ENCODE measurements at places on chromosomes 1 and 21.

GRCh38 chr1:226403201-226404034 is 4.5 kb downstream of the PARP1 start:
- no peak for DNase-seq

DNA sequence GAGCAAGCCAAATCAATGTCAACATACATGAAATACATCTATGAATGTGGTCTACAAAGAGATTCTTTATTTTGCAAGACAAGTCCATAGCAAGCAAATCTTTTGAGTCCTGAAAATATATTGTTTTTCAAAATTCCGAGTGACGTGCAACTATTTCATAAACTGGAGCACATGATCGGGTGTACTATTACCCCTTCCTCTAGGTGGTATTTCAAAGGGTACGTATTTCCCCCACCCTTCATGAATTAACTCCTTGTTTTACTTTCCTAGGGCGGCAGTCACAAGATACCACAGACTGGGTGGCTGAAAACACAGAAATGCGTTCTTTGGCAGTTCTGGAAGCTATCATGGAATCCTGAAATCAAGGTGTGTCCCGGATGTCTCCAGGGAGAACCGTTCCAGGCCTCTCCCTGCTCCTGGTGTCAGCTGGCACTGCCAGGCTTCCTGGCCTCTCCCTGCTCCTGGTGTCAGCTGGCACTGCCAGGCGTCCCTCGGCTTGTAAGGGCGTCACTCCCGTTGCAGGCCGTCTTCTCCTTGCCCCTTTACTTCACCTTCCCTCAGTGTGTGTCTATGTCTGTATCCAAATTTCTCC is 55.3 kb downstream of the RIPK4 start:
- DNase-seq: no peak

- no peak for DNase-seq
Measured at GRCh38 chr1:169468982-169469381, 16.8 kb downstream of the SLC19A2 start.

DNA sequence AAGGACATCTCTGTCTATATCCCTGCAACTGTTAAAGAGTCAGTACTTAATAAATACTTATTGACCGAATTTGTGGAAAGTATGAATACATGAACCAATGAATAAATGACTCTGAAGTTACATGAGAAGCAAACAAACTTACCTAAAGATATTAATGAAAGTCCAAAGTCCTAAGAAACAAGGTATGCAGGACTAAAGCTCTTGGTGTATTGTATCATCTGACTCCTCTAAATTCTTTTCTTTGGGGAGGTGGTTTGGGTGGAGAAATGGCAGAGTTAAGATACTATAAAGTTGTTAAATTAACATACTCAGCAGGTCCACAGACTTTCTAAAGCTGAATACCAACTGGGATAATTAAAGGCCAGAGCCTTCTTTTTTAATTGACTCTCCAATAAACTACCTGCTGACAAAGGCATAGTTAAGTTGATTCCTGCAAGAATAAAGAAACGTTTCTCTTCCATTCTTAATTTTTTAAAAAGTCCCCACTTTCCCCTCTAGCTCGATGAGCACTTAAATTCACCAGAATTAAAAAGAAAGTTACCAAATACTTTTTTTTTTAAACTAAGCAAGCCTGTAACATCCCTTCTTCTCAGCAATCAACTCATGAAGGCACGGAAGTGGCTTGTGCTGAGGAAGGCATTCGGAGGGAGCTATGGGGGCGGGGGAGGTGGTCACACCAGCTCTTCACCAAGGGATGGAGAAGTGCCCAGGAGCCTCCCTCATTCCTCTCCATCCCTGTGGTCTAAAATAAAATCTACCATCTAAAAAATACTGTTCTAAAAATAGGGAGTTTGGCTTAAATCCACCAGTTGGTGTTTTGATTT is 61.1 kb downstream of the GADD45A start:
- DNase-seq: no peak

DNA sequence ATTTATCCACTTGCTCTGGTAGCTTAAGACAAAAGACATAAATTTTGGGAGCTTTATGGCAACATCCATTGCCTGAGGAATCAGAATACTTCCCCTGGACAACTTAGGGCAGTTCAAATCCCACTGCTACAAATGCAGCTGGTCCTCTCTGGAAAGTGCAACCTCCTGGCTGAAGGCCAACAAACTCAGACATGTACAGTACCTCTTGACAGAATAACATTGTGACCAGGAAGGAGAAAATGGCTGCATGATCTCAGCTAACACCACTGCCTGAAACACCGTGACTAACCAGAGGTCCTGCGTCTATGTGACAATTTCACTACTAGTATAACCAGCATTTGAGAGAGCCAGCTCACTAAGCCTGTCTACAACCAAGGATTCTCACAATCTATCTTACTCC is 218.9 kb downstream of the CRB1 start:
- DNase-seq: no peak

DNA sequence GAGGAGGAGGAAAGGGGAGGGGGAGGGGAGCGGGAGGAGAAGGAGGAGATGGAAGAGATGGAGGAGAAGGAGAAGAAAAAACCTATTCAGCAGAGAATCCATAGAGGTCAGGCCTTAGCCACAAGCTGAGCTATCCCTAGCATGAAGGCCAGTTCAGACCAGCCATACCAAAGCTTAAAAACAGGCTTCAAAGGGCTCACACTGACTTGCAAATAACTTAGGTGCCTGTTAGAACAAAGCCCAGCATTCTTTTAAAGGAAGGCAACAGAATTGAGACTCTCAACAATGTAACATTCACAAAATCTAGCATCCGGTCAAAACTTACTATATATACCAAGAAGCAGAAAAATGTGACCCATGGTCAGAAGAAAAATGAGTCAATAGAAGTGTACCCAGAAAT is 43.6 kb upstream of the IFFO2 start:
- no peak for DNase-seq

DNA sequence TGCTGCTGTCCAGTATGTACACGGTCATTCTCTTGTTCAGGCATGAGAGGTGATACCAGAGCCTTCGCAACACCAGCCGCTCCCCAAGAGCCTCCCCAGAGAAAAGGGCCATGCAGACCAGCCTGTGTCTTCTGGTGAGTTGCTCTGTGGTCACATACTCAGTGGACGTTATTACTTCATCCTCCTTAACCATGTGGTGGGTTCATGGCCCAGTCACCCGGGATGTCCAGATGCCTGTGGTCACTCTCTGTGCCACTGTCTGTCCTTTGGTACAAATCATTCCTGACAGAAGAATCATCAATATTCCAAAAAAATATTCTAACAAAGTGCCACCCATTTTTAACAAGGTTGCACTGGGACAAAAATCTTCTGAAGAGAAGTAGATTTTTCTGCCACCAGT is 8.8 kb upstream of the ZNF124 start:
- no peak for DNase-seq

DNA sequence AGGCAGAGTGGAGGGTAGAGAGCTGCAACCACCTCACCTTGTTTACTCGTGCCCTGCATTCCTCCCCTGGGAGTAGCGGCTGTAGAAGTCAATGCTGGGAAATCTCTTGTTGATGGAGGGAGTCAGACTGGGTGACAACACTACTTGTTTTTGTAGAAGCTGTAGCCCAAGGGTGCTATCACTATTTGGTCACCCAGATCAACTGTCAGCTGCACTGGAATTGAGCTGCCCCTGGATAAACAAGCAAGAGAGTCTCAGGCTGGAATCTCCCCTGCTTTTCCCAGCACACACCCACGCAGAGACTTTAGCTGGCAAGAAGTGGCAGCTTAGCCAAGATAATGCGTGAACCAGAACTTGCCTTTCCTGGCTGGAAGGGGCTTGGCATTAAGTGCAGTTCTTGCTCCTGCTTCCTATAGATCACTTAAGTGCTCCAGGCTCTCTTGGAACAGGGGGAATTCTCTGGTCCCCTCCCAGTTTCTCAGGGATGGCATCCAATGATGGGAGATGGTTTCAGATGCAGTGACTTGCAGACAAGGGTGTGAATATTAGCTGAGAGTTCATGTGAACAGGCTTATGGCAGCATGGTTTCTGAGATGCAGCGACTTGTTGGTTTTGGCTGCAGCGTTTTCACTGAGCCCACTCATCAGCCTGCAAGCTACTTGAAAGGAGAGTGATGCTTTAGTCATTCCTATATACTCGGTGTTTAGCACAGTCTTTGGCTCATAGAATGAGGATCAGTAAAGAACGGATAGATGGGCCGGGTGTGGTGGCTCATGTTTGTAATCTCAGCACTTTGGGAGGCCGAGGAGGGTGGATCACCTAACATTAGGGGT is 16.8 kb downstream of the ATP2B4 start:
- DNase-seq: no peak

DNA sequence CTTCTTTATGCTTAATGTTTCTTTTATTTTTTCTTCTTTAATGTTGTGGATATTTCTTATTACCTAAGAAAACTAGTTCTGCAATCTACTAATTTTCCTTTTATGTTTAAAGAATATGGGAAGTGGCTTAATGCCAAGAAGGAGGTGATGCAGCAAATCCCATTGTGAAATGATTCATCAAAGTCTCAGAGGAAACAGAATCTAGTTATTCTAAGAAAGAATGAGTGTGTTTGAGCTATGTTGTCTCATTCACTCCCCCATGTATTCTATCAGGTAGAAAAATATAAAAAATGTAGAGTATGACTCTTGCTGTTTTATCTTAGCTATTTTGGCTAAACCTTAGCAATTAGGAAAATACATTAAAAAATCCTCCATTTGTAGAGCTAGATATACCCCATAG is 659.9 kb upstream of the RGS18 start:
- no peak for DNase-seq

DNA sequence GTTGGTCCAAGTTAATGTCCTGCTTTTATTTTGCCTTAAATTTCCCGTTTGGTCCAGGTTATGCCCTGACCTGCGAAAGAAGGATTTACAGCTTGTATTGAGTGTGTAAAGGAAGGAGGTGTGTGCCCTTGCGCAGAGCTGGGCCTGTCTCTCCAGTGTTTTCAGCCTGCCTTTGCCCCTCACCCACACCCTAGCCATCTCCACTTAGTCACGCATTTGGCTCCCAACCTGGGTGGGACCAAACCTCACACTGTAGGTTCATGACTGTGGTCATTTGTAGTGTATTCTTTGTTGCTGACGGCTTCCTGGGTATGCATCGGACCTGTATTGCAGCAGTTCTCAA is 572 bp upstream of the SRSF10 start:
- no peak for DNase-seq

DNA sequence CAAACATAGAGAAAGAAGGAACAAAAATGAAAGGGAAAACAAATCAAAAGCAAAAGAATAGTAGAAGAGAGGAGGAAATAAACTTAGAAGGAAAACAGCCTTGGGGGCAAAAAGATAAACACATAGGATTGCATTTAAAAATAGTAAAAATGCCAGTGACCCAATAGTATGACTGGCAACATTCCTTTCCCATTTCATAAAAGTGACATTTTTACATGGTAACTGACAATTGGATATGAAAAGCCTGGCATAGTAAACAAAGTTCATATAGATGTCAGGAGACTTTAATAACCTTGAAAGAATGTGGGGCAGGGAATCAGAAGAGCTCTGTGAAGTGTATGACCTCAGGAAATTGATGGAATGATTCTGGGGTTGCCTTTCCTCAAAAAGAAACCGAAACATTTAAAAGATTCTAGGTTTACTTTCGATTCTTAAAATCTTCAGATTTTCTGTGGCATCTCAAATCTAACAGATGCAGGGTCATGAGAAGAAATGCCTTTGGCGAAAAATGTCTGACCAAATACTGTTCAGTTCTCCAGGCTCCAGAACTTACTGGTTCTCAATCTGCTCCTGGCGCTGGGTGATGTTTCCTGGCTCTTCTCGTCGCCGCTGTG is 33.7 kb downstream of the SPTA1 start:
- no peak for DNase-seq

DNA sequence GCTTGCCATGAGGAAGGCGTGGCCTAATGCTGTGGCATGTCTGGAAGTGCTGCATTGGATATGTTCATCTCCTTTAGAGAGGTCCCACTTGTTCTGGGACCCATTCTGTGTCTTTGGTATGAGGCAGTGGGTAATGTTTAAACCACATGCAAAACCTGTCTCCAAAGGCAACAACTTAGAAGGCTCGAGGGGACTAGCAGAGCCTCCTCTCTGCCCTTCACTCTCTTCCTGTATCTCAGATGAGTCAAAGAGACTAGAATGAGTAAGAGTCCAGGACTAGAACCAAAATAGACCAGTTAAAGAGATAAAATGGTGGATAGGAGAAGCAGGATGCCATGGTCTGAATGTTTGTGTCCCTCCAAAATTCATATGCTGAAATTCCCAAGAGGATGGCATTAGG is 220.8 kb upstream of the KIAA0040 start:
- no peak for DNase-seq

GRCh38 chr1:95118710-95119109 is 1.6 kb downstream of the TLCD4 start:
- DNase-seq: no peak

- peak; percentile 79 for DNase-seq
Measured at GRCh38 chr1:200669314-200670241, at the start of gene DDX59. Gene DDX59, minus strand, starts transcription at chr1:200669907. Its CDS starts 3,167 bp downstream, at chr1:200666740.

DNA sequence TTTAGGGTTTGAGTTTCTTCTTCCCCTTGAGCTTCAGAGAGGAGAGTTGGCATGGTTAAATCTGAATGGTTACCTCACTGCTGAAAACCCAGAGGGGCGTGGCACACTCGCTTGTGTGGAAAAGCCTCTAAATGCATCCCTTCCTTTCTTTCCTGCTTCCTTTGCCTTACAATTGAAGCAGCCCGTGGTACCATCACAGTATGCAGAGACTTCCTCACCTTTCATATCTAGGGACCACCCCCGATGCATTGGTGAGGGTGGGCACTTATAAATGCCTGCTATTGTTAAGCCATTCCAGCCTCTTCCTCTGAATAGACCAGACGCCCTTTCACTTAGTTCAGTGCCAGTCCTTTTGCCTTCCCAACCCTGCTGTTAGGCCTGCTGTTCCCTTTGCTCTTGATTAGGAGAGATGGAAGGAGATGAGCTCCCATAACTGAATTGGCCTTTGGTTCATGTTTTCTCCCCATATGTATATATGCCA is 21.9 kb upstream of the LAX1 start:
- no peak for DNase-seq

DNA sequence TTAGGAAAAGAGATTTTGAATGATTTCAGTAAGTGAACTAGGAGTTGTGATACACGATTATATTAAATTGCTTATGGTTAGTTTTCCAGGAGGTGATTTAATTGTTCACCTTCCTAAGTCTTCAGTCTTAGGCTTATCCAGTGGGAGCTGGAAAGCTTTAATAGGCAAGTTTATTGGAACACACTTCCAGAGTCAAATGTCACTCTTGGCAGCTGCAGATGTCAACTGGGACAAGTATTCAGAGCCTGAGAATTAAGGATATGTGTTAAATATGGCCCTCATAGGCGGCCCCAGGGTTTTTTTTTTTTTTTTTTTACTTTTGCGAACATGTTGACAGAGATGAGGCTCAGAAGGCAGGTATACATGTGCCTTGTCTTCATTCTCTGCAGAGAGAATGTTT is 29.2 kb downstream of the UCK2 start:
- no peak for DNase-seq

DNA sequence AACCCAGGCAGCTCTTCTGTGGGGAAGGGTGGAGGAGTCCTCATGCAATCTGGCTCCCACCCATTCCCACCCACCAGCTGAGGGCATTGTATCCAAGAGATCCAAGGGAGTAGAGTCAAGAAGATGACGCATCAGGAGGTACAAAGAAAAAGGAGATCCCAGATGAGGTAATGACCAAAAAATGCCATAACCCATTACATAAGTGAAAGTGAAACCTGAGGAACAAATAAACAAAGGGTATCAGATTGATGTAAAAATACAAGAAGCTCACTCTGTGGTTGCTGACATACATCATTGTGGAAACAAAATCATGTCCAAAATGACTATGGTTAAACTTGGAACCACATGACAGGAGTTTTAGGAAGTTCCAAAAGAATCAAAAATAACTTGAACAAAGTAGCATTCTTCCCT is 42.5 kb downstream of the CCN1 start:
- DNase-seq: no peak

Data from stimulated activated CD8-positive, alpha-beta memory T cell treated with anti-CD3 and anti-CD28 coated beads, Interleukin-2, amount 100 ng/mL, for 1 hour (primary cell).